ENCODE measurements at places on chromosomes 4 and X.

DNA sequence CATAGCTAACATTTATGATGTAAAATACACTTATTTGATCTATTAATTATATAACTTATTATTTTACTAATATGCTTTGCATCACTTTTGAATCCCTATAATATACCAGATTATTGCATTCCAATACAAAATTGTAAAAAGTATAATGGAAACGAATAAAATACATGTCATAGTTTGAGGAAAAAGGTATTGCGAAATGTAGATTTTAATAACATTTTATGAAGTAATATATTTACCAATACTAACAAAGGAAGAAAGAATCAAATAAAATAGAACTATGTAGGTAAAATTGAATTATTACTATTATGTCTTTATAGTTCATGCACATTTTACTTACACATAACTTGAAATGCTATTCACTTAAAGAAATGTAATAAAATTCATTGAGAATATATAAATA, 1300.2 kb downstream of the ADGRL3 start:
- no peak for DNase-seq

- no peak for DNase-seq
Observed at GRCh38 chrX:119693996-119694451, 1.1 kb upstream of the SEPTIN6 start.

GRCh38 chr4:8352368-8353157, 83.0 kb downstream of the HTRA3 start:
- DNase-seq, result no peak

GRCh38 chr4:4913628-4914027, 54.2 kb downstream of the MSX1 start:
- DNase-seq, result no peak

DNA sequence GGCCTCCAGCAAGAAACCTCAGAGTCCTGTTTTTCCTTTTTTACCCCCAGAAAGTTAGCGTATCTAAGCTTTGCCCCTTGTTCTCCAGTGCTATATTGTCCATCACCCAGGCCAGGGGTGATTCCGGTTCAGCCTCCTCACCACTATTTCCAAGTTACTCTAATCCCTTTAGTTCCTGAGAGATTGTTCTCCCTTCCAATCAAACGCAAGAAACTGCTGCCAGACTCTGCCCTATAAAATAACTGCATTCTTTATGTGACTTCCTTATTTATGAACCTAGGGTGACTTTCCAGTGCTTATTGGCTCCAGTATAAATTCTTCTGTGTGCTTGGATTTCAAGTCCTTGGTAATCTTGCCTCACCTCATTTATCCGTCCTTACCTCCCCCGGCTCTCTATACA, 65.7 kb downstream of the CLCN5 start:
- no peak for DNase-seq

GRCh38 chrX:51975360-51975759, 81.9 kb downstream of the MAGED1 start:
- DNase-seq, result no peak
